ENCODE measurements at places on chromosomes 1 and 21.

GRCh38 chr1:225424562-225425200, 3.2 kb downstream of the LBR start:
- DNase-seq: no peak

GRCh38 chr1:35269201-35269988, 886 bp downstream of the ZMYM4 start:
- DNase-seq: no peak

GRCh38 chr1:160862203-160863060, at the start of gene CD244:
CD244 (minus strand) TSS chr1:160862887; CDS start chr1:160862677, 210 bp downstream.
- peak; percentile 63 for DNase-seq

GRCh38 chr1:186772228-186772627, 56.5 kb upstream of the PLA2G4A start:
- DNase-seq: no peak

DNA sequence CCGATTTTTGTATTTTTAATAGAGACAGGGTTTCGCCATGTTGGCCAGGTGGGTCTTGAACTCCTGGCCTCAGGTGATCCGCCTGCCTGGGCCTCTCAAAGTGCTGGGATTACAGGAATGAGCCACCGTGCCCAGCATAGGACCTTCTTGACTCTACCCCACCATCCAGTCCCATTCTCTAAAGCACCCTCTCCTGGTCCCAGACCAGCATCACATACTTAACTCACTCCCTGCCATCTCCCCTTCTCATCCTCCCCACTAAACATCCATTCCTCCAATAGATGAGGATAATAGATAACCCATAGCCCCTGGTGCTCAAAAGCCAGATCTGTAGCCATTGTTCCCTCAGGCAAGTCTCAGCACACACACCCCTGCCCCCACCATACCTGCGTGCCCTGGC, 2.1 kb downstream of the ENTREP3 start:
- DNase-seq: no peak

DNA sequence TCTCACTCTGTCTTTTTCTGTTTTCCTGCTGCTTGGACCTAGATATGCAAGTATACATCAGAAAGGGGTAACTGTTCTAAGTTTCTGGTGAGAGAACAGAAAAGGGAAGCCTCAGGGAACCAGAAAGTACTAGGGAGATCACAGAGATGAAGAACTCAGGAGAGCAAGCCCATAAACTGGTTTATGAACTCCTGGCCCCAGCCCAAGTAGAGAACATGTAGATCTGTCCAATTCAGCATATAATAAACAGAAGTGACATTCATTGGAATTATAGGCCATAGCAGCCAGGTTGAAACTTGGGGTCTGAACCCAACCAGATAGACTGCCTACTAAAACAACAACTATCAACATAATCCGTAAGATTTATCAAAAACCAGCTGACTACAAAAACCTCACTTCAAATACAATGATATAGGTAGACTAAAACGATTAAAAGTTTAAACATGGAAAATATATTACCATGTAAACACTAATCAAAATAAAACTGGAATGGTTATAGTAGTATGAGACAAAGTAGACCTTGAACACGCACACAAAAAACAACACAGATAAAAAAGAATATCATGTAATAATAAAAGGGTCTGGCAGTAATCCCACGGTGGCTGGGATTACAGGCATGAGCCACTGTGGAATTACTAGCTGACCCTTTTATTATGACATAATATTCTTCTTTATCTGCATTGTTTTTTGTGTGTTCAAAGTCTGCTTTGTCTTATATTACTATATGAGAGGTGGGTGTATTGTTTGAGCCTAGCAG, 65.0 kb downstream of the ZSWIM5 start:
- no peak for DNase-seq
